ENCODE measurements at places on chromosomes 11 and 22.

- DNase-seq, result no peak
These were observed 8.6 kb upstream of the APOBEC3B start for GRCh38 chr22:38973289-38974169.

GRCh38 chr11:77236901-77237300 lies 64.6 kb downstream of the GDPD4 start:
- DNase-seq, result peak; percentile 56

- DNase-seq, result no peak
These were observed 137.3 kb upstream of the SORL1-AS1 start for GRCh38 chr11:121589946-121590537.

GRCh38 chr11:116697011-116697410 lies 75.8 kb downstream of the BUD13 start:
- DNase-seq, result no peak

GRCh38 chr11:2555891-2556290 lies 111.1 kb downstream of the KCNQ1 start:
- DNase-seq, result no peak

DNA sequence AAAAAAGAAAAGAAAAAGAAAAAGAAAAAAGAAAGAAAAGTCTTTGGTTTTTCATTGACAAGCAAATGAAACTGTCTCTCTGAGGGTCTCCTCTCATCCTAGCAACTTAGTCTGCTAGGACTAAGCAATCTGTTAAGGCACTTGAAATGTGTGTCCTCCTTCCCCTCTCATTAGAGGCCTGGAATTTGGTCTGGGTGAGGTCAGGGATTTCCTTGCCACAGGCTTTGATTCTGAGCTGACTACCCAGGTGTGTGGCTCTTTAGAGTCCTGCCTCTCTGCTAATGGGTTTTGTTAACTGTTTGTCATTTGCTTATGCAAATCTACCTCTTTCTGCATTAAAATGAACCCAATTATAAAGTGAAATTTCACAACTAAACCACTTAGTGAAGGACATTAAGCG lies 18.3 kb upstream of the PKNOX2 start:
- no peak for DNase-seq

GRCh38 chr11:119842731-119843130 lies 113.7 kb upstream of the NECTIN1 start:
- DNase-seq, result no peak

DNA sequence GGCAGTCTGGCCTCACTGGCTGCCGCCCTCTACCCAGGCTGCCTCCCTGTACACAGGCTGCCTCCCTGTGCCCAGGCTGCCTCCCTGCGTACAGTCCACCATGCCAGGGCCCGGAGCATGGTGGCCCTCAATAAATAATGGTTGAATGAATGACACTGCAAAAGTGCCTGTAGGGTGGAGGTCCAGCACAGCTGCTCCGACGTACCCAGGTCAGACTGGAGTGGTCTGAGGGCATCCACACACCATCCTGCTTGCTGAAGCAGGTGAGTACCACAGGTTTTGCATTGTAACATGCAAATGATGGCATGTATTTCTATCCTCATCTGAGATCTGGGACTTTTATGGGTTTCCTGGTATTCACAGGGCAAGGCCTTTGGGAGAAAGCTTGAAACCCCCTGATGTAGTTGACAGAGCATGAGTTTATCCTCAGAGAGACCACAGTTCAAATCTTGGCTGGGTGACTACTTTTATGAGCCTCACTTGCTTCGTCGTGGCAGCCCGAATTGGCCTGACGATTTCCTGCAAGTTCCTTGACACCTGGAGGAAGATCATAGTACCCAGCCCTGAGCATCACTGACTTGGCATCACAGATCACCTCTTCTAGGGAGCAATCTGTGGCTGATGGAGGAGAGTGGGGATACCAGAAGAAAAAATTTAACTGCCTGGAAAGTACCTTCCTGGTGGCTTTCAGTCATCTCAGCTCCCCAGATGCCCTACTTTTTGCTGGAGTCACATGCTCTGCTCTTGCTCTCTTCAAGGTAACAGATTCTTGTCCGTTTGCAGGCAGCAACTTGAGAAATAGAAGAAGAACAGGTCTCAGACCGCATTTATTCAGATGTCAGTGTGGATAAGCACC lies 16.0 kb upstream of the CYB5R3 start:
- DNase-seq, result no peak

- DNase-seq, result peak; percentile 34
These were observed 3.6 kb upstream of the PHLDA2 start for GRCh38 chr11:2932850-2933251.

- peak; percentile 24 for DNase-seq
These were observed 12.8 kb upstream of the NUCB2 start for GRCh38 chr11:17263769-17264168.

DNA sequence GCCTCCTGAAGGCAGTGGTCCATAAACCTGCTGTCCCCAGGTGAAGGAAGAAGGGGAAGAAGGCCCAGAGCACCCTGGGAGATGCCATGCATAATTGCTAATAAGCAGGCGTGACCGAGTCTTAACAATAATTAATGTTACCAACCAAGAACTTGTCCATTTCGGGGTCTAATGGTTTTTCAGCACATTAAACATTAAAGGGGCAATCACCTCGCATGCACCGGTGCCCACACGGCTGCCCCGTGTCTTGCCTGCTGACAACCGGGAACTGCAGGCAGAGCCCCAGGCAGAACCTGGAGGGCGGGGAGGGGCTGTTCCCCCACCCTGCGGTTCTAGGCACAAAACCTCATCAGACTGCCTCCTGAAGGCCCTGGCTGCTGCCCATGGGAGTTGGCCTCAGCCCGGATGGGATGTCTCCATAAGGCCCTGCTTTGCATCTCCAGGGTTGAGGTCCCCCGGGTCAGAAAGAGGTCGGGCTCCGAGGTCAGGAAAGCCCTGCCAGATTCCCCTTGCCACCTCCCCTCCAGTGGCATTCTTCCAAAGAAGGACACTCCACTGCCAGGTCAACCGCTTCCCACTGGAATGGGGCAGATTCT lies 169.0 kb downstream of the BUD13 start:
- DNase-seq, result no peak

DNA sequence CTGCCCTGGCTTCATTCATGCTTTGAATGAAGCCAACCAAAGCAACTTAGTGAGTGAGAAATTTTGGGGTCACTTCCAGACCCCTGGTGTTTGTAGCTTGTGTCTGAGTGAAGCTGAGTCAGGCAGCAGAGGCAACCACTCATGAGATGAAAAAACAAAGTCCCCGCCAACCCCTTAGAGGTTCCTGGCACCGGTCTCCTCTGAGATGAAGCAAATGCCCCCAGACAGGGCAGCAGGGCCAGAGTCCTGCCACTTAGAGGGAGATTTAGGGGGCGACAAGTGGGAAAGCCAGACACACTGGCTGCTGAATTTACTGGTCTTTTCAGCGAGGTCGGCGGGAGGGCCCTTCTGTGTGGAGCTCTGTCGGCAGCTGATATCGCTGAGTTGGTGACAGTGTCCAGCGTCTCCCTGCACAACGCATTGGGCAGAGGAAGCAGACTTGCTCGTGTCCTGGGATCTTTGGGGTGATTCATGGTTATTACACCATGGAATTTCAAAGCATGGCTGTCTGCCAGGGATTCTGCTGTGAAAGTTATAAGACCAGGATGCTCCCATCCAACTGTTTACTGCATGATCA lies 482.6 kb downstream of the MIAT start:
- DNase-seq, result peak; percentile 93

GRCh38 chr11:66280428-66280827 lies 2.5 kb downstream of the CNIH2 start:
- no peak for DNase-seq

DNA sequence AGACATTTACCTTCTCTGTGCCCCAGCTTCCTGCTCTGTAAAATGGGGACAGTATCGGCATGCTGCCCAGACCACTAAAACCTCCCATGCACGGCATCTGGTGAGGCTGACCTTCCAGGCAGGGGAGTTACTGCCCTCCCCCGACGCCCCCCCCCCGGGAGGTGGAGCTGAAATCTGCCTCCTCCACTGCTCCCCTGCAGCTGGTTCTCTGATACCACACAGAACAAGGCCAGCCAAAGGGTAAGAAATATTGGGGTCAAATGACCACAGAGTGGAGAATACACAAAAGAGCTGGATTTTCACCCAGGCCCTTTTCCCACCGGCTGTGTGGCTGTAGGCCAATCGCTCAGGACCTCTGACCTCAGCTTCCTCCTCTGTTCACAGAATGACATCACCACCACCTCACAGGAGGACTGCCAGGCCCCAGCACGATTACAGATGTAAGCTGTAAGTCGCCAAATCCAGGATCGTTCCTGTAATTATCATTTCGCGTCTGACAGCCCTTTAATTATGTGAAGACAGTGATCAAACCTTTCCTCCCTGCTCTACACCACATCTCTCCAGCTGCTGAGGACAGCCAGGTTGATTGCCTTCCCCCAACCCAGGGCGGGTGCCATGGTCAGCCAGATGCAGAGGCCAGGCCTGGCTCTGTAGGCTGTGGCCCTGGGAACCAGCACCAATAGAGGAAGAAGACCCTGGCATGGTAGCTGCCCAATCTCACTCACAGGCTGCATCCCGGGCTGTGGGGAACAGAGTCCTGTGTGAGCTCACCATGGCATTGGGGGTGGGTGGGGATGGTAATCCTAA lies 35.7 kb upstream of the KLHL35 start:
- no peak for DNase-seq

DNA sequence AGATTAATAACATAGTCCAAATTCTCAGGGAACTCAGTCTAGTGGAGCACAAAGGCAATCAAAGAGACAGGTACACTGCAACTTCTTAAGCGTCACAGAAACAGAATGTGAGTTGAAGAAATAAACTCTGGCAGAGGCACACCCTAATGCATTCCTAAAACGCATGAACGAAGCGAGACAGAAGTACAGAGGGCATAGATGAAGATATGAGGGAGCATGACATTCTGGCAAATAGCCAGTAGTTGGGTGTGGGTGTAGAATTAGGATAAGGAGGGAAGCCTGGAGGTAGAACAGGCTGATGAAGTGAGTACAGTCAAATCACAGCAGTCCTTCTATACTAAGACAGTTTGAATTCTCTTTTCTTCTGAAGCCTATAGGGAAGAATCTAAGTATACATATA lies 838.7 kb upstream of the API5 start:
- no peak for DNase-seq

- no peak for DNase-seq
These were observed 432.1 kb downstream of the BRD1 start for GRCh38 chr22:49395617-49396016.

DNA sequence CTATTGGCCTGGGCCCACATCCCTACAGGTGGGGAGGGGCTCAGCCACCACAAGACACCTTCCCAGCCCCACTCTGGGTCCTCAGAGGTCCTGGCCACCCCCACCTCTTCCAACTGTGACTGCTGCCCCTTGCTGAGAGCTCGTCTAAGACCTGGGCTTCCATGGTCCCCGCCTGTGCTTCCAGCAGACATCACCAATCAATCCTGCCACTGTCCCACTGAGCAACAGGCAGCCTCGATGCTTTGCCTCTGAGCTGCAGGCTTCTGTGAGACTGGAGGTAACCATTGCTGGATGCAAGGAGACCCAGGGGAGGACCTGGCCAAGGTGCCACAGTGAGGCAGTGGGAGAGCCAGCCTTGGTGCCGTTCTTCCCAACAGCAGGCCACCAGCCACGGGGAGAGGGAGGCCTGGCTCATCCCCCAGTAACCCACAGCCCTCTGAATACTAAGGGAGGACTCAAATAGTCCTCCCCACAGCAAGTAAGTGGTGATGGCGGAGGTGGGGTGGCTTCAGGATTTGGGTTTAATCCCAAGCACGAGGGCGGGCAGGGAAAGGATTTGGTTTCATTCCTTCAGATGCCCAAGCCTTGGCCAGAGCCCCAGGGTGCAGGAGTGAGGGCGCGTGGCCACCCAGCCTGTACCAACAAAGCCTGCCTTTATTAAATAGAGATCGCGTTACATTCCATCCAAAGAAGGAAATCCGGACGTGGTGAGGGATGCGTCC lies 5.5 kb upstream of the FADS3 start:
- no peak for DNase-seq

DNA sequence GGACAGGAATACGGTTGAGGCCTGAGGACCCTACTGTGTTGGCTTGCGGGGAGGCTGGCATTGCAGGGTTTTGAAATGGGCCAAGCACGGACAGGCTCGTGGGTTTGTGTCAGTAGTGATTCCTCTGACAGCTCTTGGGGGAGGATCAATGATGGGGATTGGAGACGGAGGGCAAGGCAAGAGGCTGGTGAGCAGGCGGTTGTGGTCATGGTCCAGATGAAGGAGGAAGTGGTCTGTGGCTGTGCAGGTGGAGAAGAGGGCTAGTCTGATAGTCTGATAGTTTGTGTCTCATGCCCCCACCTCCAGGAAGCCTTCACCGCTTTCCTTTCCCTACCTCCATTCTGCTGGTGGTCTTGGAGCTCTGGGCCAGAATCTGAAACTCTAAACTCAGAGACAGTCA lies 3.0 kb downstream of the MAFF start:
- no peak for DNase-seq

GRCh38 chr11:2942872-2943710 lies 13.9 kb upstream of the PHLDA2 start:
- no peak for DNase-seq

Data from LHCN-M2 (cell line).